ENCODE measurements at places on chromosomes 11 and 22. TPM values are rescaled to one million over a fixed set of nuclear protein-coding genes. Genes with fewer than 3 reads are reported as not detected.
A peak's percentile ranks its signal among the peaks of the same experiment; 100 is the strongest.

DNA sequence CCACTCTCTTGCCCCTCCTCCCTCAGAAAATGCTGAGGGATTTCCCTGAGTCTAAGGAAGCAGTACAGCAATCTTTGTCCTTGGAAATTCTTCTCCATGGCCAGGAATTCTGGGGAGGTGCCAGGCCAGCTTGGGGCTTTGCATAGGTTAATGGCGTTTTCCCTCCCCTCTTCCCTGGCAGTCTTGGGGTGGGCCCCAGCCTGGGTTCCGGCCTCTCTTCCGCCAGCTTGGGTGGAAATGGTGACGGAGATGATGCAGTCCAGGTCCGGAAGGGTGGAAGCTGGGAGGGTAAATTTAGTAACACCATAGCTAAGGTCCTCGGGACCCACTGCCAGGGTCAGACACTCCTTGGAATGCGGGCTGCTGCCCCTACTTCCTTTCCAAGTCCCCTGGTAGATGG lies 5.0 kb downstream of the PHLDB1 start:
- DNase-seq: no peak

GRCh38 chr22:45199723-45200122 lies 36.0 kb downstream of the NUP50 start:
- DNase-seq: no peak

- peak; percentile 58 for DNase-seq
Measured at GRCh38 chr11:67584205-67584880, 731 bp downstream of the GSTP1 start.

The UPB1 gene
- not detected for total RNA-seq
